ENCODE measurements at places on chromosomes 3 and 15.

DNA sequence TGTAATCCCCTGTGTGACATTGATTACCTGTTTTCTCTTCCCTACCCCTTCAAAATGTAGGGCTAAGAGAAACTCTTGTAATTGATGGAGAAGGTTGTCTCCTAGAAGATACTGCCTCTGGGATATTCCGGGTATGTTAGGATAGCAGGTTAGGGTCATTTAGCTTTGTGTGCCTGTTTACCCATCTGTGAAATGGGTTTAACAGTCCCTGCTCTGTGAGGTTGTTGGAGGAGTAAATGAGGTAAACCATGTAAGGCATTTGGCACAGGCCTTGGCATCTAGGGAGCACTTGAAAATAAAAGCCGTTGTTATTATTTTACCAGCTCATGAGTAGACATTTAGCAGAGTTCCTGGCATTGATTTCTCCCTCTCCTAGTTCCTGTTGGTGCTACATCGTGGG lies 16.4 kb downstream of the PTPRG start:
- DNase-seq: no peak

DNA sequence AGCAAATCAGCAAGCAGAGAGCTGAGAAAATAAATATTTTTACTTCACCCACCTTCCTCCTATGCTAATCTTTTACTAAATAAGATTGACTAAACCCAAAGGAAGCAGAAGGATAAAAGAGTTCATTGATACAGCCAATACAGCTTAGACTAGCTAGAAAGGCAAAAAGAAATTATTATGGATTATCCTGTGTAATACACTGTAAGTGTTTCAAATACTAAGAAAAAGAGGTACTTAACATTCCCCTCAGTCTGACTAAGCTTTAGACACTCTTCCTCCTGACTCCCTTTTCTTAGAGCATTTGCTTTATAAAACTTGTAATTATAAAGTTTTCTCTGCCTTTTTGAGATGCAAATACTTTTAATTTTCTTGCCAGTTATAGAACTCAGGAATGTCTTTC lies 848.9 kb upstream of the CADM2 start:
- DNase-seq: no peak

DNA sequence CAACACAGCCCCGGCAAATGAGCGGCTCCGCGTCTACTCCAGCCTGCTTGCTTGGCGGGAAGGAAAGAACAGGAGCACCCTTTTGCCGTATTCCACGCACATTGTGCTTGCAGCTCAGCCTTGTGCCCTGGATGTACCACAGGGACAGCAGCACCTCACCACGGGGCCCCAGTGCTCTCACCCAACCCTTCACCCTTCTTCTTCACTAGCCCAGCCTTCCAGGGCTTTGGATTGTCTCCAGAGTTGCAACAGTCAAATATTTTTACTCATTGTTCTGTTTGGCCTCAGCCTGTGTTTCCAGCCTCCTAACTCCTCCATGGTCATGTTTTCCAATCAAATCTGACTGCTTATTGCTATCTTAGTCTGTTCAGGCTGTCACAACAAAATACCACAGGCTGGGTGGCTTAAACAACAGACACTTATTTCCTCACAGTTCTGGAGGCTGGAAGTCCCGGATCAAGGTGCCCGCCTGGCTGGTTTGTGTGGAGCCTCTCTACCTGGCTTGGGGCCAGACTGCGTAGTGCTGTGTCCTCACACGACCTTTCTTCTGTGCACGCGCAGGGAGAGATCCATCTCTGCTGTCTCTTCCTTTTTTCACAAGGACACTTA lies 79.2 kb upstream of the ABHD17C start:
- DNase-seq: no peak

DNA sequence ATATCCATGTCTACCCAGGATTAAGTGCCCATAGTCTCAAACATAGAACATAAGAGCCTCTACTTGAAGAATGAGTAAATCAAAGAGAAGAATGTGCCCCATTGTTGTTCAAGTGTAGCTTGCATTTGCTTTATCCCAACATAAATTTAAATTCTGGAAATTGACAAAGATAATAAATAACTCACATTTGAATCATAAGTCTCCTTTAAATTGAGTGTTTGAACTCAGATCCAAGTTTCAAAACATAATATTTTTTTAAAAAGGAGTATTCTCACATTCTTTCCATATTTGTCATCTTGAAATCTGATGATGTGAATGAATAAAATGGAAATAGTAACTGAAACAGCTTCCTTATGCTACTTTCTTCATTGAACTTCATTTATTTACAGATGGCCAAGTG lies 135.2 kb downstream of the MECOM start:
- no peak for DNase-seq

DNA sequence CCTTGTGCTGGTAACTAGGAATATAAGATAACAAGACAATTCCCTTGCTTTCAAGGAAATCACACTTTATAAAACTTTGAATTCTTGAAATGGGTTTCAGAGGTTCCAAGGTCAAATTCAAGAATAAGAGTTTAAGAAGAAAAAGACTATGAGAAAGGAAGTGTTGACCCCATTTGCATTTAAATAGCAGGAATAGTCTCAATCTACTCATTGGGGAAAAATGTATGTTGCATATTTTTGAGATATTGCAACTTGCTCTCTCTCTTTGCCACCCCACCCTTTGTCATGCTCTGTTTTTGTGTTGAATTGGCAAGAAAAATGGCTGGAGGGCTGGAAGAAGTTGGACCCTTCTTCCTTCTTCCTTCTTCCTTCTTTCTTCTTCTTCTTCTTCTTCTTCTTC lies 699.2 kb downstream of the TUSC7 start:
- DNase-seq: no peak

GRCh38 chr15:77025083-77025901 lies 30.4 kb downstream of the PSTPIP1 start:
- DNase-seq: no peak

DNA sequence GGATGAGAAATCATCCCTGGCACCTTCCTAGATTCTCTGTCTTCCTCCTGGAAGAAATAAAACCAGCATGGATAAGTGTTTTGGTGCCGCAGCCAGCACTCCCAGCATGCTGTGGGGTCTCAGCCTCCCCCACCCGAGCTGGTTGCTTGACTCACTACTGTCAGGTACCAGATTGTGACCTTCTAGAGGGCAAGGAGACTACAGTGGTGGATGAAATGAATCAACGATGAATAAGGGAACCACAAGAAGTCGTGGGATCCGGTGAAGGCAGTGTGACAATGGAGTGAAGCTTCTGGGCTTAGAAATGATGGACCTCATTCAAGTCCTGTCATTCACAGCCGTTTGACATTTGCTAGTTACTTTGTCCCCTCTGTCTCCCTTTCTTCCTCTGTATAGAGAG lies 50.2 kb upstream of the SLCO3A1 start:
- DNase-seq: no peak

- DNase-seq: no peak
Observed at GRCh38 chr3:15300323-15301078, 31.9 kb downstream of the SH3BP5 start.

DNA sequence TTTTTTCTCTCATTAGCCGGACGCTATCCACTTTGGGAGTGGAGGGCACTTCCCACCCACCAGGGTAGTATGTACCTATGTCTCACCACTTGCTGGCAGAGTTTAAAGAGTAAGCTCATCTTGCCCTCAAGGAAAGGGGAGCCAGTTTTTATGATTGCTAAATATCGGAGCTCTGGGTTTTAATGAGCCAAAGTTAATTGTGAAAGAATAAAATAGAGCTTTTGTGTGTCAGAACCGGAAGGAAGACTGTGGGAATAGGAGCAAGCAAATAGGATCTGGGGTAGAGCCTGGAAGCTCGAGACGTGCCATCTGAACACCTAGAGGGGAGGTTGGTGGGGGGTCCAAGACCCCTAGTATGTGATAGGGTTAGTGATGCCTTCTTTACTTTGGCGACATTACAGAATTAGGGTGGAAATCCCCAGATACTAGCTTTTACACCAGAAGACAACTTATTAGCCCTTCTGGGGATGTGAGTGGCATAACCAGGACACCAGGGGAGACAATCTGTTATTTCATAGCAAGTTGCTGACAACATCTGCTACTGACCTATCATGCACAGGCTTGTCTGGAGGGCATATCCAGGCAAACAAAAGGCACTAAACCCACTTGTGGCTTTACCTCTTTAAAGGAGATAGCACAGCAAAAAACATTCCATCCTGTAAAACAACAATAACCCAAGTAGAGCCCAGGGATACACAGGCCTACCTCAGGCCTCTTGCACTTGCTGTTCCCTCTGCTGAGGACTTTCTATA lies 333.8 kb downstream of the ZNF621 start:
- DNase-seq: no peak

DNA sequence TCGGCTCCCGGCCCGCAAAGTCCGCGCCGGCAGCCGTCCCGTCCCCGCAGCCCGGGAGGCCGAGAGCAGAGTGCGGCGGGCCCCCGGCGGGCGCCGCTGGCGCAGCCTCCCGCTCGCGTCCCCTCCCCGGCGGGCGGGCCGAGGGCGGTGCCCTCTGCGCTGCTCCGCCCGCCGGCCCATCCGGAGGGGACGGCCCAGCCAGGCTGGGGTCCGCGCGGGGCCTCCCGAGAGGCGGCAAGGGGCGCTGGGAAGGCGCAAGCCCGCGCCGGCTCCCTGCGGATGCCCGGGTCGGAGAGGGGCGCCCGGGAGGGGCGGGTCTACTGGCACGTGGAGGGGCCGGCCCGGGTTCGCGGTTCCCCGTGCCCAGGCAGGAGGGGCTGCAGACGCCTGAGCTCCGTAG lies at the start of the genes CLCN2 and POLR2H:
CLCN2 (minus strand) TSS at position 74 of the 400 bp plus-strand sequence. CDS start 126 bp downstream, outside the sequence.
POLR2H (plus strand) TSS at position 179 of the 400 bp plus-strand sequence. CDS start 1,783 bp downstream, outside the sequence.
- DNase-seq: no peak

GRCh38 chr3:47661121-47661752 lies 82.6 kb upstream of the CSPG5 start:
- DNase-seq: no peak

DNA sequence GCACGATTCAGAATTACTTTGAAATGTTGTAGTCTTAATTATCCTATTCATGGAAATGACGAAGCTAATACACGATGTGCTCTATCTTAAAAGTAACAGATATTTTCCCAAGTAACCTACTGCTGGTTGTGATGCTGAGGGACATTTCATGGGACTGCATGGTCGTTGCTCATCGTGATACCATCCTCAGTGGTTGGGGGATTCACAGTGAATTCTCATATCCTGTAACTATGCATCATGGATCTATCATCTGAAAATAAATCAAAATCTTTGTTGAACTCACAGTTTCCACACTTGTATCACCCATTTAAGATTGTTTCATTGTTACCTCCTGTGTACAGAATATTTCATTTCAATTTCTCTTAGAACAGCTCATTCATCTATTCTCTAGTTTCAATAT lies 84.7 kb downstream of the OPA1 start:
- no peak for DNase-seq

- DNase-seq: no peak
Observed at GRCh38 chr3:41574900-41575299, 375.6 kb downstream of the CTNNB1 start.

GRCh38 chr3:111081008-111081545 lies 9.5 kb downstream of the NECTIN3 start:
- DNase-seq: no peak

DNA sequence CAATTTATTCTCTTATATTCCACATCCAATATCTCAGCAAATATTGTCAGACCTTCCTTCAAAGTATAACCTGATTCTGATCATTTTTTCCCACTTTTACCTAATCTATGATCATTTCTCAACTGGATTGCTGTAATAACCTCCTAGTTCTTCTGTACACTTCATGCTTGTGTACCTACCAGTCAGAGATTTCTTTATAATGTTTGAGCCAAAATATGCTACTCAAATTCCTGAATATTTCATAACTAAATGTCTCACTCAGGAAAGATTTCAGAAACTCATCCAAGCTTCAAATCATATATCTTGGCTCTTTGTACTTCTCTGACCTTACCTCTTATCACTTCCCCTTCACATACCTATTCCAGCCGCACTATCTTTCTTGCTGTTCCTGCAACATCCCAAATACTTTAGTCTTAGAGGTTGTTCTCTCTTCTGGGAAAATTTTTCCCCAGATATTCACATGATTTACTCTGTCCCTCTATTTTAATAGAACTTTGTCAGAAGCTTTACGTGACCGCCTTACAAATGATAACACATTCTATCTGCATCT lies 20.0 kb downstream of the BCHE start:
- no peak for DNase-seq

DNA sequence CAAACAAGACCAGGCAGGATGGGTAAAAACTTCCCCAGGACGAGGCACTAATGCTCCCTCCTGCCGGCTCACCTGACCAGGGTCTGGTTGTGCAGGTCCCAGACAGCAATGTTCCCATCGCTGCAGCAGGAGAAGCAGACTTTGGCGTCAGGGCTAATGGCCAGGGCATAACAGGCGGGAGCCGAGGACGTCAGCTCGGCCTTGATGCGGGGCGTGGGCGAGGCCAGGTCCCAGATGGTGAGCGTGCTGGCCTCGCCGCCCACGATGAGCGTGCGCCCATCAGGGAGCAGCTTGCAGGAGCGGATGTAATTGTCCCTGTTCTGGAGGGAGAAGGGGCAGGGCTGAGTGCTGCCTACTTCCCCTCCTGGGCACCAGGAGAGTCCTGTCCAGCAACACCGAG lies 43.4 kb downstream of the TLE3 start:
- no peak for DNase-seq

DNA sequence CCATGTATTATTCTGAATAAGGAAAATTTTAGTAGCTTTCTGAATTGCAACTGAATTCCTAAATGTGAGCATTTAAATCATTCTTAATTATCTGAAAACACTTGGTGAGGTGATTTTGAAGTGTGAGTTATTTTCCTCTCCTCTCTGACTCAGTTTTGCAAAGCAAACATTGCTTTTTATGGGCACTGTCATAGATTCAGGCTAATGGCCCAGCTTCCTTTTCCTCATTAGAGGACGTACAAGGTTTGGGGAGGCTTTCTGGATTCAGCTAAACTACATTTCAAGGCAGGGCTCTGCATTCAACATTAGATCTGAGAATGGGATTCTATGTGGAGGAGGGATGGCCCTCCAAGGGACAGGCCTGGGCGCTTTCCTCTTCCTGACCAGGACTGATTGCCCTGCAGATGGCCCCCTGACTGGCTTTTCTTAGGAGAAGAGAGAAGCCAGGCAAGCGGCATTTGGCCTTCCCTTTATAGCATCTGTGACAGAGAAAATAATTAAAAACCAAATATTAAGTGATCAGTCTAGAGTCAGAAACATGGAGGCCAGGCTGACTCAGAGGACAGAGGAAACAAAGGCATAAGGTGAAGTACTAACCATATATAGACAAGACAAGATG lies 53.0 kb upstream of the STXBP5L start:
- no peak for DNase-seq

- DNase-seq: no peak
Observed at GRCh38 chr15:27059610-27060202, 88.7 kb downstream of the GABRG3 start.

DNA sequence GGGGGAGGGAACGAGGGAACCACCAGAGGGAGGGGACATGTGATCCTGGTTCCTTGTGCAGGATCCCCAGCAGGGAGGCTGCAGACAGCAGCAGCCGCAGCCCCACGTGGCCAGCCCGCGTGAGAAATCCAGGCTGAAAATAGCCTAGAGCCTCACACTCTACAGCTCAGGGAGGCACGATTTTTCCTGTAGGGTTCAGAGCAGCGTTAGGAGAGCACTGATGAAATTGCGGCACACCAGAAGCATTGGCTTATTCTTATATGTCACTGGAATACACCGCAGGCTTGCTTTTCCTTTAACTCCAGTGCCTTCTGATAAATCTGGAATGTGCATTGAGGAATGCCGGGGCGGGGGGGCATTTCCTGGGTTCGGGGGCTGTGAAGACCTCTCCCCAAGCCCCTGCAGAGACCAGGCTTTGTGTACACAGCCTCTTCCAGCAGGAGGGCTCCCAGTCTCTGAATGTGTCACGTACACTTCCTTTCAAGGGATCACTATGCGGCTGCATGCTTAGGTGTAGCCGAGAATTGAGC lies 193.0 kb downstream of the ATP10A start:
- DNase-seq: peak; percentile 23

Measured in AG04449 (cell line).